ENCODE measurements at places on chromosomes 11 and 22.

GRCh38 chr11:76232026-76232665, 25.8 kb upstream of the WNT11 start:
- DNase-seq = no peak

DNA sequence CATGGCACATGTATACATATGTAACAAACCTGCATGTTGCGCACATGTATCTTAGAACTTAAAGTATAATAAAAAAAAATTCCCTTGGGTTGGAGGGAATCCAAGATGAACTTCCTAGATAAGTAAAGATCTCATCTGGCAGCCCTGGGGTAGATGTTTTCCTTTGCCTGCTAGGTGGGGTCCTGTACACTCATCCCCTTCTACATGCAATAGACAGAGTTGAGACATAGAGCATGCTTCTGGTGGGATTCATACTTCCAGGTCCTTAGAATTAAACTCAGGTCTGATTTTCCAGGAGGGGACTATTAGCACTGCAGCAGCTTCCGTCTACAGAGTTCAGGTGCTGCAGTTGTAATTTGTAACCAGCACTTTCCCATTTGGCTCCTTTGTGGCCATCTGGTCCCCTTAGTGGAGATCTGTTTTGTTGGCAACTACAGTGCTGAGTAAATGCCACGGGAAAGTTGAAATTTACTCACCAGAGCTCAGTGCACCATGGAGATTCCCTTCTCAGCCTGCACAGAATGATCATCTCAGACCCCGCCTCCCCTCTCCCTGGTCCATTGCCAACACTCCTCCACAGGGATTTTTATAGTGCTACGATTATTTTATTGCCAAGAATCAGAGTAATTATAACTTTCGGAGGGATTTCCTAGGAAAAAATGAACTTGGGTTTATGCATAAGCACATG, 220.1 kb upstream of the E2F8 start:
- no peak for DNase-seq

GRCh38 chr11:107856981-107857517, 1.5 kb downstream of the SLC35F2 start:
- no peak for DNase-seq

DNA sequence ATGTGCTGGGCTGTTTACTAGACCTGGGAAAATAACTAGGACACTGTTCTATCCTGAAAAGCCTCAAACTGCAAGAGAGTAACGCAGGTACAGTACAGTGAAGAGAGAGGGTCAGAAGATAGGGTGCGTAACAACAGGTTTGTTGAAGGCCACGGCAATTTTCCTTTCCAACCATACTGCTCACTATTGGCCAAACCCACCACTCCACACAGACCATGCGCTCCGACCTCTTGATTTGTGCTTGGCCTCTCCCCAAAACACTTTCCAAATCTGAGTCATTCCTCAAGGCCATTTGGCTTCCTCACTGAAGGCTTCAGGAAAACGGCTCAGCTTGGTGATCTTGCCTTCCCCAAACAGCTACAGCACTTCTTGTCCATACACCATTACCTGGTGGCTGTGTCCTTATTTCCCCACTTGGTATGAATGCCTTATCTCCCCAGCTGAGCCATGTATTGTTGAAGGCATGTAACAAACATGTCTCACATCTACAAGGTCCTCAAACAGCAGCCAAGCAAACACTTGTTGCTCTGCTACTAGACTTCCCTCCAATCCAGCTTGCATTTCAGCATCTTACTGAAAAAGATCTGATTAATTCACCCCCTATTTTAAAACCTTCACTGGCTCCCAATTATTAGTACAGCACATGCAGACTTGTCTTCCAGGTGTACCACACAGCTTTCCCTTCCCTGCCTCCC, 40.9 kb downstream of the TCF20 start:
- DNase-seq = peak; percentile 69

GRCh38 chr11:2217211-2218030, 45.8 kb upstream of the TH start:
- DNase-seq = no peak

DNA sequence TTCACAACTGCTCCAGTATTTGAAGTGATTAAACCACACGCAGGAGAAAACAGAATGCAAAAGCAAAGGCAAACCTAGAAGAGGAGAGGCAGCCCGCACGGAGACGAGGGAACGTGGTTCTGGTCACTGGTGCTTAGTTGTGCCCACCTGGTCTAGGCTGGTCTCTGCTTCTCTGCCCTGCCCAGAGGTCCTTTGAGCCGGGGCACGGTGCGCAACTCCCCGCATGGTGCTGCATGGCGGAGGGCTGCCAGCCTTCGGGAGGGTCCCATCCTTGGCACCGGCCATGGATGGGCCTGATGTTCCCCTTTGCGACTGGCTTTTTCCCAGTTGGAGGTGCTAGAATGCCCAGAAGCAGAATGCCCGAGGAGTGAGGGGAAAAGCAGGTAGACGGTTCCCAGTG, 46.1 kb downstream of the KCNC1 start:
- DNase-seq = no peak

Measured in astrocyte of the hippocampus (primary cell).